Fibroblast of lung (primary cell): ENCODE measurements at places on chromosomes 7 and 10. TPM values are rescaled to one million over a fixed set of nuclear protein-coding genes. Genes with fewer than 3 reads are reported as not detected.

DNA sequence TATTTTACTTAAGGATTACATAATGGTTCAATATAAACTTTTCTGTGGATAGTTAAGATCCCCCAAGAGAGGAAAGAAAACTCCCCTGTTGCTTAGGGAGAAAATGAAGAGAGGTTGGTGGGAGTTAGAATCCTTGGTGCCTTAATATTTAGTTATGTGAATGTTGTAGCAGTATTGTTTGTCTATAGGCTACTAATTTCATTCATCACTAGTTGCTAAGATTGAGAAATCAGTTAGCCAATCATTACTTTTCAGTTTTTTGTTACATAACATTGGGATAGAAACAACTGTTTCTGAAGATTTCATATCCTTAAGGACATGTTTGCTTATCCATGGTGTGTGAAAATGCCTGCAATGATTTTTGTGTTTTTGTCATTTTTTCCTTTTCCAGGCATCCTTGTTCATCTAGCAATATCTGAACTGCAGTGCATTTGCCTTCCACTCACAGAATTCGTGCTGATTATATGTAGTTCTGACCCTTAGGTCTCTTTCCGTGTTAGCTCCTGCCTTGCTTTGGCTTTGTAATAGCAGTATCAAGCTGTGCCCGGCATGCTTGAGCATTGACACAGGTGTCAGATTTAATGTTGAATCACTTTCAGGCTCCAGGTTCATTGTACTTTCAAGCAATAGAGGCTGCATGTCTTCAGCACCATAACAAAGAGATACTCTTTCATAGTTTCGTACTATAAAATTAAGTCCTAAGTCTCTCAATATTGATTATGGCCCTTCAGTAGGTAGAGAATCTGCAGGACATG is 85.0 kb downstream of the PODXL start:
- H3K36me3 ChIP-seq = peaks cover 9% of the 10 kb centered on the region
- H3K4me1 ChIP-seq = no peaks in the 10 kb centered on the region
- H3K27ac ChIP-seq = no peak overlapping the region
- no peak for DNase-seq
- H3K27me3 ChIP-seq = no peaks in the 10 kb centered on the region

DNA sequence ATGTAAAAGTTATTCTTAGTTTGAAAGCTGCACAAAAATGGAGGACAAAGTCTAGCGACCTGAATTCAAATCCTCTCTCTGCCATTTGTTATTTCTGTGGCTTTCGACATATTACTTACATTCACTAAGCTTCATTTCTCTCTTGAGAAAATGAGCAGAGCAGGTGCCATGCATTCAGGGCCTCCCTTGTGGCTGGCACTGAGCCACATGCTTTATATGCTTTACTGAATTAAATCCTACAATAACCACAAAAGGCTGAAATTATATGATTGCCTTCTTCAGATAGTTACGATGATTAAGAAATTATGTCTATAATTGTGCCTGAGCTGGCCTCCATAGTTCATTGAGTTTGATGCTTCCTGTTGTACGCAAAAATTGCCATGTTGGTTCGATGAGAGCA is 98.7 kb downstream of the NPSR1 start:
- no peaks in the 10 kb centered on the region for H3K27me3 ChIP-seq
- no peaks in the 10 kb centered on the region for H3K36me3 ChIP-seq
- no peak overlapping the region for H3K27ac ChIP-seq
- DNase-seq = no peak
- H3K4me1 ChIP-seq = no peaks in the 10 kb centered on the region

DNA sequence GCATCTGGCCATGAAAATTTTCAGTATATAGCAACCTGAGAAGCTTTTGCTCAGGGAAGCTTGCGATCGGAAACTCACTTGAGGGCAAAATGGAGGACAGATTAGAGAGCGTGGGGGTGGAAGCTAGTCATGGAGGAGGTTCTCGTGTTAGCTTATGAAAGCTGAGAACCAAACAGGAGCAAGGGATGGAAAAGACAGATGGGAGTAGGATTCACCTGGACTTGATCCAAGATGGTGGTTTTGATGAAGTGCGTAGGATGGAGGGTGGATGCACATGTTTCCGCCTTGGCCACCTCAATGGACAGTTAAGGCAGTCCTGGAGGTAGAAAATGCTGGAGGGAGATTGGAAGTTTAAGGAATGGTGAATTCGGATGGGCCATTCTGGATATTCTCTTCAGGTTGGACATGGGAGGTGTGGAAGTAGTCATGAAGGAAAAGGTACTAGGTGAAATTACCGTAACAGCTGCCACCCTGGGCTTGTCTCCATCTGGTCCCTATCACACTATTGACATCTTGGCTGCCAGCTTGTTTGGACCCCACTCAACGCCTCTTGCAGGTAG is 6.3 kb upstream of the C10orf95 start:
- no peak for DNase-seq
- no peak overlapping the region for H3K4me3 ChIP-seq
- no peaks in the 10 kb centered on the region for H3K36me3 ChIP-seq

GRCh38 chr7:139709485-139709884 is 68.3 kb downstream of the HIPK2 start:
- DNase-seq = peak; percentile 82
- H3K4me1 ChIP-seq = peaks cover 12% of the 10 kb centered on the region
- peaks cover 8% of the 10 kb centered on the region for H3K36me3 ChIP-seq
- H3K4me3 ChIP-seq = no peak overlapping the region
- H3K27ac ChIP-seq = peak overlapping the region; percentile 9

DNA sequence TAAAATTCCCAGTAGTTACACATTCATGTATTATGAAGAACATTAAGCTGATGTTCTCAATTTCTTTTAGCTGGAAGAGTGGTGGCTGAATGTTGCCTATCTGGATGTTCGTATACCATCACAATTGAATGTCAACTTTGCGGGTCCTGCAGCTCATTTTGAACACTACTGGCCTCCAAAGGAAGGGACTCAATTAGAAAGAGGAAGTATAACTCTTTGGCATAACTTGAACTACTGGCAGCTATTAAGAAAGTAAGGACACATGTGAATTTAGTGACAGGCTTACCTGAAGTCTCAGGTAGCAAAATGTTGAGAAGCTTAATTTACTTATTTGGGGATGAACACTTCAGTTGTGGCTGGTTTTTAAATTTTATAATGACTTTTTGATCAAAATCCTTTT is 15.9 kb downstream of the CROT start:
- no peak overlapping the region for H3K27ac ChIP-seq
- H3K4me3 ChIP-seq = no peak overlapping the region
- no peaks in the 10 kb centered on the region for H3K27me3 ChIP-seq
- no peaks in the 10 kb centered on the region for H3K36me3 ChIP-seq
- no peaks in the 10 kb centered on the region for H3K4me1 ChIP-seq
- no peak for DNase-seq

DNA sequence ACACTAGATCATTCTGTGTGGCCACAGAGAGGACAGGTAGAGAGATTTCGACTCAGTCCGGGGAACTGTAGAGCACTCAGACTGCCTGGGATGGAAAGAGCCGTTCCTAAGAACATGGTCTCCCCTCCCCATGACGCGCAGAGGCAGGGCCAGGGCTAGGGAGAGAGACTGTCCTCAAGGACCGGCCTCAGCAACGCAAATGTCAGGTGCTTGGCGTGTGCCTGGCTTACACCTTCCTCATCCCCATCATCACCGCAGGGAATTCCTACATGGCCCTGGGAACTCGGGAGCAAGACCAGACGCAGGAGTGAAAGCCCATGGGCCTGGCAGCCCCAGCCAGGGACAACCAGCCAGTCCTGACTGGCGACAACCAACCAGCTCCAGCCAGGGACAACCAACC is 55.6 kb downstream of the PROSER2 start:
- H3K27me3 ChIP-seq = no peaks in the 10 kb centered on the region
- no peak for DNase-seq
- peaks cover 22% of the 10 kb centered on the region for H3K4me1 ChIP-seq
- no peaks in the 10 kb centered on the region for H3K36me3 ChIP-seq
- H3K4me3 ChIP-seq = no peak overlapping the region

- H3K27me3 ChIP-seq = no peaks in the 10 kb centered on the region
- DNase-seq = peak; percentile 34
- no peaks in the 10 kb centered on the region for H3K4me1 ChIP-seq
- H3K4me3 ChIP-seq = no peak overlapping the region
- H3K27ac ChIP-seq = no peak overlapping the region
Observed at GRCh38 chr7:48365010-48365409, 193.8 kb downstream of the ABCA13 start.

GRCh38 chr10:56596257-56596656 is 235.2 kb upstream of the ZWINT start:
- H3K27me3 ChIP-seq = no peaks in the 10 kb centered on the region
- H3K4me1 ChIP-seq = no peaks in the 10 kb centered on the region
- H3K36me3 ChIP-seq = no peaks in the 10 kb centered on the region

GRCh38 chr10:17453373-17454091 is 863 bp downstream of the ST8SIA6 start:
- no peak overlapping the region for H3K27ac ChIP-seq
- no peaks in the 10 kb centered on the region for H3K36me3 ChIP-seq
- DNase-seq = peak; percentile 21
- H3K4me1 ChIP-seq = no peaks in the 10 kb centered on the region
- H3K4me3 ChIP-seq = peak overlapping the region; percentile 3

GRCh38 chr7:95558864-95559263 is 37.5 kb downstream of the PDK4 start:
- H3K27me3 ChIP-seq = no peaks in the 10 kb centered on the region
- no peak overlapping the region for H3K27ac ChIP-seq
- no peak overlapping the region for H3K4me3 ChIP-seq
- H3K4me1 ChIP-seq = no peaks in the 10 kb centered on the region

DNA sequence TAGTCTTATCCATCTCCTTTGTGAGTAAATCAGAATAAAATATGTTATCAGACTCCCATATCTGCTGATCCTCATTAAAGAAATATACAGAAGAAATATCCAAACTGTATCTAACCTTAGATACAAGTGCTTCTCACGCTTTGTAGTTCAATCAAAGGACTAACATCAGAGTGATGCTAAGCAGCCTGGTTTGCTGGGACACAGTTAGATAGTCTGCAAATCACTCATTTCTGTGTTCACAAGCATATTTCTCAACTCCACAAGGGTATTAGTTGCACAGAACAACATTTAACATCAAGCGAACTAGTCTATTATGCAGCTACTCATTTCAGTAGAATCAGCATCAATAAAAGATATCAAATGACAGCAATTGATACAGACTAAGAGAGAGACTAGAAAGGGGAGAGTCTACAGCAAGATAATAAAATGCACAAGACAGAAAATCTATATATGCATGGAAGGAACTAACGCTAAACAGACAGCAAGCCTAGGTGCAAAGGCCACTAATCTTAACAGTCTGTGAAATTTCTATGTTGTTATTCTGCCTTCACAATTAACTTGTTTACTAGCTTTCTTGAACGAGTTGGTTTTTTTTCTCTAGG is 30.0 kb downstream of the DNAJC12 start:
- H3K4me1 ChIP-seq = no peaks in the 10 kb centered on the region
- H3K4me3 ChIP-seq = no peak overlapping the region
- H3K27ac ChIP-seq = no peak overlapping the region
- no peak for DNase-seq
- no peaks in the 10 kb centered on the region for H3K36me3 ChIP-seq
- H3K27me3 ChIP-seq = no peaks in the 10 kb centered on the region

DNA sequence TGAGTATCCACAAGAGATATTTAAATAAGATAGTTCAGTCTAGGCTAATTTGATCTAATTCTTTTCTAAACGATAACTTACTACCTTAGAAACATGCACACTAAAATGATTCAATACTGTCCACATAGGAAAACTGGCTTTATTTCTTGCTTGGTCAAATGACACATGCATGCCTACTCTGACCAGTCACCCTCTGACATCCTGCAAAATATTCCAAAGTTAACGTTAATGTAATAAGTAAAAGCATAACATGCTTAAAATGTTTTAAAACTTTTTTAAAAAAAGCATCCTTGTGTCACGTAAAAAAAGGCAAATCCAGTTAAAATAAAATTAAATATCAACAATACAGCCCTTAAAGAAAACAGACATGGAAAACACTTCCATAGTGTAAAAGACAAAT is 70.2 kb downstream of the UBE2H start:
- no peaks in the 10 kb centered on the region for H3K36me3 ChIP-seq
- H3K4me3 ChIP-seq = no peak overlapping the region
- no peak overlapping the region for H3K27ac ChIP-seq

DNA sequence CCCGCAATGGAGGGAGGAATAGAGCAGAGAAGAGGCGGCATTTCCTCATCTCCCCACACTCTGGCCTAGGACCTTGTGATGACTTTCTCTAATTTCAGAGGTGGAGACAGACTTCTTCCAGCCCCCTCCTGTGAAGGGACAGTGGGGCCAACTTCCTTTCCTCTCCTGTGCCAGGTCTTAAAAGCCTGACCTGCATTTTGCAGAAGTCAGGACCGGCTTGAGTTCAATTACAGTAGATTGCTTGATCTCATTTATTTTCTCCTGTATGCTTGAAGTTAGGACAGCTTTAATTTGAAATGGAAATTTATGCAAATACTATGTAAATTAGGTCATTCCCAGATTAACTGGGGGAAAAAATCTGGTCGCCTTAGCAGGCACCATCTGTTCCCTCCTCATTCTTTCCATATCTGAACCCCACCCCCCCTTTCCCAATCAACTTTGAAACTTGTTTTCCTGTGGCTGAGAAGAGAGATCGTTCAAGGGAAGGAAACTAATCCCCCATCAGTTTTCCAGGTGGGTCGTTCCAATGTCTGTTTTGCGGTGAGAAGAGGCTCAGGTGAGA is 57.1 kb downstream of the SYPL1 start:
- no peak for DNase-seq
- H3K4me3 ChIP-seq = no peak overlapping the region
- H3K27ac ChIP-seq = no peak overlapping the region
- no peaks in the 10 kb centered on the region for H3K36me3 ChIP-seq

GRCh38 chr10:91700273-91700672 is 67.4 kb upstream of the PPP1R3C start:
- H3K36me3 ChIP-seq = no peaks in the 10 kb centered on the region
- H3K4me3 ChIP-seq = no peak overlapping the region
- H3K27ac ChIP-seq = no peak overlapping the region
- H3K4me1 ChIP-seq = no peaks in the 10 kb centered on the region
- DNase-seq = no peak
- no peaks in the 10 kb centered on the region for H3K27me3 ChIP-seq

- H3K27me3 ChIP-seq = no peaks in the 10 kb centered on the region
- no peaks in the 10 kb centered on the region for H3K36me3 ChIP-seq
- DNase-seq = no peak
- H3K4me1 ChIP-seq = peaks cover 4% of the 10 kb centered on the region
Observed at GRCh38 chr10:72170263-72170662, 45.5 kb upstream of the ANAPC16 start.

GRCh38 chr7:95897557-95898251 is 125.3 kb downstream of the DYNC1I1 start:
- H3K4me1 ChIP-seq = no peaks in the 10 kb centered on the region
- no peak overlapping the region for H3K27ac ChIP-seq
- H3K4me3 ChIP-seq = no peak overlapping the region
- no peaks in the 10 kb centered on the region for H3K27me3 ChIP-seq
- H3K36me3 ChIP-seq = no peaks in the 10 kb centered on the region

The TSPAN33 gene
- total RNA-seq = 0.17 and 0.77 TPM in 2 replicates

The MNX1 gene
- total RNA-seq = not detected in 2 replicates

The LIPK gene
- total RNA-seq = not detected in 2 replicates

The STOX1 gene
- under 0.01 TPM in 2 replicates for total RNA-seq

The AMPH gene
- total RNA-seq = 1.5 and 3.6 TPM in 2 replicates

The ANXA8 gene
- 0.26 TPM in 1 of 2 replicates, not detected in the other for total RNA-seq

The ZNF37A gene
- total RNA-seq = 17.7 and 20.3 TPM in 2 replicates

The TMEM26 gene
- total RNA-seq = 1.5 and 2.3 TPM in 2 replicates

The HOXA10 gene
- total RNA-seq = under 0.01 and 0.17 TPM in 2 replicates

The CFAP58 gene
- total RNA-seq = 0.26 and 0.33 TPM in 2 replicates

The EPO gene
- not detected in 2 replicates for total RNA-seq
